Psoas muscle (tissue), 8 donors: ENCODE measurements at places on chromosomes 1 and 21. TPM values are rescaled to one million over a fixed set of nuclear protein-coding genes. Genes with fewer than 3 reads are reported as not detected.

- DNase-seq = no peak
Observed at GRCh38 chr1:30300669-30301068, 422.7 kb downstream of the MATN1 start.

DNA sequence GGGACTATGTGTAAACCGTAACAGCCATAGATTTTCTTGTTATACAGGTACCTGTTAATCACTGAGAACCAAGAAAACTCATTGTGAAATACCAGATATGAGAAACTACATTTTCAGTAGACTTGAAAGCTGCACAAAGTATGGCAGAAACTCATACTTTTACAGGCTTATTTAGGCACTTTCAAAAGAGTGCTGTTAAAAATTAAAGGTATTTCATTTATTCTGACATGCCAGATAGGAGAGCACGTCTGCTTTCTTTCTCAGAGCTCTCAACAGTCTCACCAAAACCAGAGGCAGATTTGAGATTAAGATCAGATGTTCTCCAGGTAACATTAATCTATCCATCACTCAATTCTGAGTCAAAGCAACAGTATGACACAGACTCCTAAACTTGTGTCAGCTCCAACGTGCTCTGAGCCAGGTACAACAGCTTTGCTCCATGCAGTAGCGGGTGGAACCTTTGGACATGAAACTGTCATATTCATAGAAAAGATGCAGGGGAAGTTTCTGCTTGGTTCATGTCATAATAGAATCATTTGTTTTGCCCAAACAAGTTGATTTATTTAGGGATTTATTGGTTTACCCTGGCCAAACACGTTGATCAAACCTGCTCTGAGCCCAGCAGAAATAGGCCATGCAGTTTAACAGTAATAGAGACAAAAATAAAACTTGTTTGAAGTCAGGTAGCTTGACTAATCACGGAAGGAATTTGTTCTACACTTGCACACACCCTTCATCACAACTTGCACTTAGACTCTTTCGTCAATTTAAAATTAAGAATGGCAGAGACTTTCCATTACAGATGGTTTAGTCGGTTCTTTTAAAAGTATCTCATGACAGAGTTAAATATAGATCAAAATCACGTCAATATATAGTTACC is 20.8 kb upstream of the TSNAX start:
- DNase-seq = no peak

DNA sequence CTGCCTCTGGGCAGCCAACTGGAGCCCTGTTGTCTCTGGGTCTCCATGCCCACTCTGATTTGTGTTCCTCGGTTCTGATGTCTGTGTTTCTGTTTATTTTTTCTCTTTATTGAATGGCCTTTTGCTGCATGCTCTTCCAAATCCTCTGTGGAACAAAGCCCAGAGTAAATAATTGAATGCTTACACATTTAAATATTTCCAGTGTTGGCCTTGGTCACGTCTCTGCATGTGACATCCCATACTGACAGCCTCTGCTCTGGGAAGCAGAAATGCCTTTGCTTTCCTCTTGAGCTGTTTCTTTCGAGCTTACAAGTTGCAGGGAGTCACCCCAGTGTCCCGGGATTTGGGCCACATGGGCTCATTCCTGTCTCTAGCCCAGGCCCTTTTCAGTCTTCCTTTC is 267.9 kb downstream of the PTPRU start:
- no peak for DNase-seq

- peak; percentile 46 for DNase-seq
Observed at GRCh38 chr1:63946866-63947491, 173.2 kb downstream of the ROR1 start.

The CR1L gene
- total RNA-seq = not detected

The BCAN gene
- not detected for total RNA-seq
